ENCODE measurements at places on chromosomes 11 and 22.
A peak's percentile ranks its signal among the peaks of the same experiment; 100 is the strongest.

DNA sequence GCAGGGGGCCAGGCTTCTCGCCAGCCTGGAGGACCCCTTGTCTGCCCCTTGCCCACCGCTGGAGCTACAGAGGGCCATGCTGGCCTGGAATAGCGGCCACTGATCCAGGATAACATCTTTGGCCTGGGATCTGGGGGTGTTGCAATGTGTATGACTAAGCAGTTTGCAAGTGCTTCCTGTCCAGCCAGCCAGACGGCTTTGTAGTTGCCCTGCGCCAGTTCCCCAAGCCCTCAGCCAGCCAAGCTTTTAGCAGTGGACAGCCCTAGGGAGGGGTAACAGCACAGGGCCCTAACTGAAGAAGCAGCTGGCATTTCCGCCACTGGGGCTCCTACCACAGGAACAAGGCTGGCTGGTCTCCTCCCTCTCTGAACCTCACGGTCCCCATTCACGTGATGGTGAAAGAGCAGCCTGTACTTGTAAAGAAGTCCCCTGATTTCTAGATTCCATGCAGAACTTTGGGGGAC lies 32.1 kb downstream of the UQCR10 start:
- peak; percentile 75 for DNase-seq

DNA sequence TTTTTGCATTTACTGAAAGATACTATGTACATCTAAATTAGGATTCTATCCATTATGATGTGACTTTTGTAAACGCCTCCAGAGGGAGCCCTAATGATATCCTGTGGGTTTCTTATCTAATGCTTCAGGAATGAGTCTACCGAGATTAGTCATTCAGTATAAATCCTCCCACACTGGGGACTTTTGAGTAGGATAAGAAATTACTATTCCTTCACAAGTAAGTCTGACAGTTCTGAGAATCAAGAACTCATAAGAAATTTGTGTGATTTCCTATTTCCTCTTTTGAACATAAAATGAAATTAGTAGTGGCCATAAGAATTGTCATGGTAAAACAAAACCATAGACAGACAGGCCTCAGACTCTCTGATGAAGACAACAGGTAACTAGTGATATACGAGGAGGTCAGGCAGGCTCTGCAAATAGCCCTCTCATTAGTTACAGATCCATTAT lies 10.0 kb upstream of the OR5M1 start:
- DNase-seq = no peak

- DNase-seq = no peak
Measured at GRCh38 chr22:37599153-37599552, 9.5 kb upstream of the GGA1 start.

- no peak for DNase-seq
Measured at GRCh38 chr11:67449116-67449844, 3.2 kb downstream of the GPR152 start.

DNA sequence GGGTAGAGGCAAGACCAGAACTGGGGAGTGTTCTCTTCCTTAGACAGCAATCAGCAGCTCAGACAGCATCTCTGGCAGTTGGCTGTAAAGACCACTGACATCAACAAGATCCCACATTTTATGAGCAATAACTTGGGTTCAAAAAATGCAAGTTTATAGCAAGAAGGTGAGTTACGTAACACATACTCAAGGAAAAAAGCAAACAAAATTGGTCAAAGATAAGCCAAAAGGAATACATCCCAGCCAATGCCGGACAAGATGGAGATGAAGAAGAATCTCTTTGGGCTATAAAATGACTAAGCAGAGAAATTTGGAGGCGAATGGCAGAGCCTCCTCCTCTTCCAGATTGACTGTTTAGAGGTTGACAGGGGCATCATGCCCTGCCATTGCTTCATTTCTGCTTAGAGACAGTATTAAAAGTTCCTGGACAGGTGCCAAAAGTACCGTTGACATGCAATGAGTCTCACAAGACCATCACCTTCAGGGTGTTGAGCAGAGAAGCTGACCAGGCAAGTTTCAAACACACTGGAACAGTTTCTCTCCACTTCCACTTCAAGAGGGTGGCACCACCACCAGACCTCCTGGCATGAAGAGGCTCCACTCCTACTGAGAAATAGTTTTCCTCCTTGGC lies 55.9 kb downstream of the ENDOD1 start:
- no peak for DNase-seq

DNA sequence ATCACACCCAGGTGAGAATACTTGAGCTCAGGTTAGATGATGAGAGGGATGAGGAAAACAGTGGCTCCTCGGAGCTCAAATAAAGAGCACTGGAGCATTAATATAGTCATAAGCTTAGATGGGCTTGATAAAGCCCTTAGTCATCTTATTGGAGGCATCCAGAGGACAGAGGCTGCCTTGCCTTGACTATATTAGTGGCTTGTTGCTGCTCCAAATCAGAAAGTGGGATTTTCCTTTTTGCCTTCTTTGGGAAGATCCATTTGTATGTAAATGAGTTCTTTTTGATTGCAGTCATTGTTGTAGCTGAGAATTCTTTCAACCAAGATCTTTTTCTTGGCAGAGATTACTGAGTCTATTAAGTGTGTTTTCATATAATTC lies 18.9 kb downstream of the ADM start:
- no peak for DNase-seq

DNA sequence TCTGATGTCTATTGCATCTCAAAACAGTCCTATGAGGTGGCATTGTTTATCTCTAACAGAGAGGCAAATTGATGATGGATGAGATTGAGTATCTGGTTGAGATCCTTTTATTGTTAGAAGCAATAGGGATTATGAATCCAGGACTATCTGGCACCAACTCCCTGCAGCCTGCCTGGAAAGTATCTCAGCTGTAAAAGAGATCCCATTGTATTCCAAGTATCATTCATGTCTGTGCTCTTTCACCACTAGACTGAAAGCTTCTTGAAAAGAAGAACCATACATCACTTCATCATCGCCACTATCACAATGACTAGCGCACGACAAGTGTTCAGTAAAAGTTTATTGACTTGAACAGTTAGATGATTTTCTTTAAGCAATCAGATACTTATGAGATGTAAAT lies 41.9 kb upstream of the PCF11 start:
- DNase-seq = no peak

GRCh38 chr11:10385696-10386095 lies 69.4 kb upstream of the AMPD3 start:
- no peak for DNase-seq

GRCh38 chr11:65427691-65428577 lies 5.3 kb downstream of the NEAT1 start:
- peak; percentile 64 for DNase-seq

DNA sequence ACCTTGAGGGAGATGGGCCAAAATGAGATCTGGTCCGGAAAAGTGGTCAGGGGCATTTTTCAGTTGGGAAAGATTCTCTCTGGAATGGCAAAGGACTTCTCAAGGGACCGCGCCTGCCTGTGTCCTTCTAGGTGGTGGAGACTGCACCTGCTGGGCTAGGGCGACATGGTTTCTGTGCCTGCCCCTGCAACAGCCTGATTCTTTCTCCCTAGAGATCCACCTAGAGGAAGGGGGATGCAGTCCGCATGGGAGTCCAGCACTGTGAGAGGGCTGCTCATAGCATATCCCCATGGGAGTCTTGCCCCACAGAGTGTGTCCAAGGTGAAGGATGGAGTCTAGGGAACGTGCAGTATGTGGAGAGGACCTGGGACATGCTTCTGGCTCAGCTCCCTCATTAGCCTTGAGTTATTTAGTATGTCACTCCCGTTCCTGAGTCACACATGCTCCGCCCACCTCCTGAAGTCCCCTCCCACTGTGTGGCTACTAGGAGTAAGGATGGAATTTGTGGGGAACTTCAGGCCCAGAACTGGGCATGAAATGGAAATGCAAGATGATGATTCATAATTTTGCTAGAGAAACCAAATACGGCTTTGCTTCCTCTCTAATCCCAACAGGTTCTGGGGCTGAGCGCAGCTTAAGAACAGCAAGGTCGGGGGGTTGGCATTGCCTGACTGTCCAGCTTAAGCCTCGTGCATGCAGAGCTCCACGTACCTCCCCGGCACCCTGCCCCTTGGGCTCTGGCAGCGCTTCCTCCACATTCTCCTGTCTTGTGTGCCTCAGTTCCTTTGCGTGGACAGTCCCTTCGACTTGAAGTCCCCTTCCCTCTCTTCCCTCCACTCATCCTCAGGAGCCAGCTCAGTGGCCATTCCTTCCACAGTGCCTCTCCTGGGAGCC lies 35.0 kb downstream of the GRIK4 start:
- DNase-seq = no peak

GRCh38 chr11:107751082-107751481 lies 39.2 kb upstream of the SLN start:
- no peak for DNase-seq

GRCh38 chr11:65637794-65638419 lies at the start of gene SIPA1:
SIPA1 (plus strand) TSS chr11:65638101; CDS start chr11:65640922, 2,821 bp downstream.
- peak; percentile 75 for DNase-seq

GRCh38 chr11:67438158-67438902 lies 848 bp upstream of the PTPRCAP start:
- DNase-seq = peak; percentile 71

GRCh38 chr11:113552271-113552670 lies 77.1 kb upstream of the DRD2 start:
- no peak for DNase-seq

Measured in CD4-positive, alpha-beta T cell treated with Interleukin-15 for 1 hour (primary cell).